ENCODE measurements at places on chromosomes 6 and 20.

DNA sequence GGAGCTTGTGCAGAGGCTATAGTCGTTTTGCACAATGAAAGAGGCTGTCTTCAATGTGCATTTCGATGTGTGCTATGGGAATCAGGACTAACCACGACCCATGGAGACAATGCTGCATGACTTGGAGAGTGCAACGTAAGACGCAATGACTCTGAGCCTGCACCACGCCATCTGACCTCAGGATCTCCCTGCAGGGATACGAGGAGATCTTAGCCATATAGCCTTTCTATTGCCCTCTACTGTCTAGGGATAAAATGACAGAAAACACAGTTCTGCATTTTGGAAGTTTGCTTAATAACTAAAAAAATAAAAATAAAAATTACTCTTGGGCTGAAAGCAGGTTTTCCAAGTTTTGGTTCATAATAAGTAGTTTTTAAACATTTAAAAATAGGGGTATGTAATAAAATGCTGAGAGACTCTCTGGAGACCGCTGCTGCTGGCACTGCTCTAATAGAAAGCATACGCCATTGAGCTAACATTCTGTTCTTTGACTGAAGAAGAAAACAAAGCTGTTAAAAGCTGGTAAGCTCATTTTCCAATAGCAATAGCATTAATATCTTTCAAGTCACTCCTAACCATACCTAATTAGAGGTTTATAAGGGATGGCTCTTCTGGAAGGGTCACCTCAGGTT lies 87.2 kb downstream of the PDE7B start:
- peak; percentile 79 for DNase-seq

- no peak for DNase-seq
These were observed 79.3 kb downstream of the CAP2 start for GRCh38 chr6:17472653-17473183.

DNA sequence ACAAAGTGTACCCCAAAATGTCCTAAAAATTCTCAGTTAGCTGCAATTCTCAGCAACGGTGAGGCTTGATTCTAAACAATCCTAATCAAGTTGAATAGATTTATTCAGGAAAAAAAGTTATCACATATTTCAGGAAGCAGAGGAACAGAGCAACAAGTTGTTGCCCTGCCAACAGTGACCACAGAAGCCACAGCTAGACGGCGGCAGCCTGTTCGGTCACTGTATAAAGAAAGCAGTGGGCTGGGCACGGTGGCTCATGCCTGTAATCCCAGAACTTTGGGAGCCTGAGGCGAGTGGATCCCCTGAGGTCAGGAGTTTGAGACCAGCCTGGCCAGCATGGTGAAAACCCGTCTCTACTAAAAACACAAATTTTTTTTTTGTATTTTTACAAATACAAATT lies 171.2 kb upstream of the BMP5 start:
- no peak for DNase-seq

GRCh38 chr6:63307581-63308246 lies 12.1 kb downstream of the LGSN start:
- peak; percentile 74 for DNase-seq

GRCh38 chr6:170203212-170203611 lies 87.7 kb downstream of the DLL1 start:
- DNase-seq = no peak

DNA sequence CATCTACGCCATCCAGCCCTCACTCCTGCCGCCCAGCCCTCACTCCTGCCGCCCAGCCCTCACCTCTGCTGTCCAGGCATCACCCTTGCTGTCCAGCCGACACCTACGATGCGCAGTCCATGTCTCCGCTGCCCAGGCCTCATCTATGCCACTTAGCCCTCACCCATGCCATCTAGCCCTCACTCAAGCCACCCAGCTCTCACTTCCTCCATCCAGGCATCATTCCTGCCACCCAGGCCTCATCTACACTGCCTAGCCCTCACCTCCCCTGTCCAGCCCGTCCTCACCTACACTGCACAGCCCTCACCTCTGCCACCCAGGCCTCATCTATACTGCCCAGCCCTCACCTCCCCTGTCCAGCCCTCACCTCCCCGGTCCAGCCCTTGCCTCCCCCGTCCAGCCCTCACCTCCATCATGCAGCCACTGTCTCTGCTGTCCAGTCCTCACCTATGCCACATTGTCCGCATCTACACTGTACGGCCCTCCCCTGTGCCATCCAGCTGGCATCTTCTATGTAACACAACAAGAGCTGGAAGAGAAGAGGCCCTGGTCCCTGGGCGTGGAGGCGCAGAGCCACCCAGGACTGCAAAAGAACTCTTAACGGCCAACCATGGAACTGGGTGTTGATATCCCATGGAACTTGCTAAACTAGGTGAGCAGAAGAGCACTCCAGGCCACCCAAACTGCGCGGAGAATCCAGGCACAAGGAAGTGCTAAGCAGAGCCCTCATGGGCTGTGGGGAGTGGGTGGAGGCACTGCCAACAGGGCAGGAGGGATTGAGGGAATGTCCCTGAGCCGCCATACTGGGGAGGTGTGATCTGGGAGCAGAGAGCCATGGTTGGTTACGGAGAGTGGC lies 31.0 kb downstream of the RNASET2 start:
- no peak for DNase-seq

GRCh38 chr20:35462351-35462750 lies 7.0 kb downstream of the CEP250 start:
- DNase-seq = no peak

GRCh38 chr6:108661430-108661829 lies 100.7 kb downstream of the FOXO3 start:
- peak; percentile 50 for DNase-seq

Data from fibroblast of the aortic adventitia (primary cell).